LHCN-M2 (cell line): ENCODE measurements at places on chromosomes 1 and 21. TPM values are rescaled to one million over a fixed set of nuclear protein-coding genes. Genes with fewer than 3 reads are reported as not detected.
A peak's percentile ranks its signal among the peaks of the same experiment; 100 is the strongest.

GRCh38 chr1:77273891-77274290, 7.9 kb upstream of the AK5 start:
- peak; percentile 49 for DNase-seq

DNA sequence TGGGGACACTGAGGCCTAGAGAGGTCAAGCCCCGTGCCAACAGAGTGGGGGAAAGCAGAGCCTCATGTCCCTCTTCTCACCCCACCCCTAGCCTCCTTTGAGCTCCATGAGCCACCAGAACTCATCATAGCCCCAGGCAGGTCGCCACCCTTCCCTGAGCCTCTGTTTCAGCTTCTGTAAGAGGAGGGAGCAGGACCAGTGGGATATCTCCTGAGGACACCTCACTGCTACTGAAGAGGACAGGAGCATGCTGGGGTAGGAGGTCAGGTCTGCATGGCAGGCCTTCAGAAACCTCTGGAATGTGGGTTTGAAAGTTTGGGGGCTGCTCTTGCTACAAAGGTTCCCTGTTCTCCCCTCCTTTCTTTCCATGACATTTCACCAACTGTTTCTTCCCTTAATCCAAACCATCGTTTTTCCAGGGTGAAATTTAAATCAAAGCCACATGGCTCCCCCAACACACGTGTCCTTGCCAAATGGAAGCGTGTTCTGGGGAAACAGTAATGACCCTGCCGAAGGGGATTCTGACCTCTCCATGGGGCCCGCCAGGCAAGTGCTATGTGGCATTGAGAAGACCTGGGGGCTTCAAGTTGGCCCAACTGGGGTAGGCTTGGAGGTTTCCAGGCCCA, 88.1 kb upstream of the RUNX3 start:
- no peak for DNase-seq

DNA sequence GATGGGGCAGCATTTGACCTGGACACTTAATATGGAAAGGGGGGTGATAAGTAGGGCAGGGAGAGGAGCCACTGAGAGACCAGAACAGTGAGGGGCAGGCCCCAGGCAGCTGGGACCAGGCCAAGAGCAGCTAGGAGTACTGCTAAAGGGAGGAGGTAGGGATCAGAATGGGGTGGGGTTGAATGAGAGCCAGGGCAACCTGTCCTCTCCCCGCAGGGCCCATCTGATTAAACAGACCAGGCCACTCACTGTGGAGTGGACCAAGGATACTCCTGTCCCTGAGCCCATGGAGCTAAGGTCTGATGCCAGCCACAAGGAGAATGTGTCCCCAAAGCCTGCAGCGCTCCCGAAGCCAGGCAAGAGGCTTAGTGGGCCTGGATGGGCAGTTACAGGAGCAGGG, 2.1 kb downstream of the C1orf167 start:
- no peak for DNase-seq

GRCh38 chr1:240866724-240867123, 254.8 kb upstream of the GREM2 start:
- DNase-seq = no peak

DNA sequence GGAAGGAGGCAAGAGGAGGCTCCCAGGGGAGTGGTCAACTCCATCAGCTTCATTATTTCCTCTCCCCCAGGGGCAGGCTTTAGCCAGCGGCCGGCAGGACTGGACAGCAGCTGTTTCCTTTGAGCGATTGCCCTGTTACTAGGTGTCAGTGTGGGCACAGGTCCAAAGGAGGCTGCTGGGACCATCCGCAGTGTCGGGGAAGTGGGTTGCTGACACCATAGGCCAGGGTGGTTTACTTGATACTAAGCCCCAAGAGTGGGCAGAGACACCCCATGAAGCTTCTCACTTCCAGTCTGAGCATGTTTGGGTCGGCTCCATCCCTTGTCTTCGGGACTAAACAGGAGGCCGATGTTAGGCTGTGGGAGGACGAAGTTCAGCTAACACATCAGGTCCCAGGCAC, 63.6 kb downstream of the KAZN start:
- DNase-seq = no peak

CASQ2 gene
- 0.17 and 0.19 TPM in 2 replicates for total RNA-seq

TFB2M gene
- 19.0 and 20.4 TPM in 2 replicates for total RNA-seq

FAM3B gene
- not detected in 2 replicates for total RNA-seq
